ENCODE measurements at places on chromosomes 3 and 15.

GRCh38 chr15:25717457-25718168 lies 145.5 kb downstream of the ATP10A start:
- no peak for DNase-seq

- DNase-seq: no peak
These were observed 530.8 kb upstream of the BCHE start for GRCh38 chr3:166367947-166368533.

DNA sequence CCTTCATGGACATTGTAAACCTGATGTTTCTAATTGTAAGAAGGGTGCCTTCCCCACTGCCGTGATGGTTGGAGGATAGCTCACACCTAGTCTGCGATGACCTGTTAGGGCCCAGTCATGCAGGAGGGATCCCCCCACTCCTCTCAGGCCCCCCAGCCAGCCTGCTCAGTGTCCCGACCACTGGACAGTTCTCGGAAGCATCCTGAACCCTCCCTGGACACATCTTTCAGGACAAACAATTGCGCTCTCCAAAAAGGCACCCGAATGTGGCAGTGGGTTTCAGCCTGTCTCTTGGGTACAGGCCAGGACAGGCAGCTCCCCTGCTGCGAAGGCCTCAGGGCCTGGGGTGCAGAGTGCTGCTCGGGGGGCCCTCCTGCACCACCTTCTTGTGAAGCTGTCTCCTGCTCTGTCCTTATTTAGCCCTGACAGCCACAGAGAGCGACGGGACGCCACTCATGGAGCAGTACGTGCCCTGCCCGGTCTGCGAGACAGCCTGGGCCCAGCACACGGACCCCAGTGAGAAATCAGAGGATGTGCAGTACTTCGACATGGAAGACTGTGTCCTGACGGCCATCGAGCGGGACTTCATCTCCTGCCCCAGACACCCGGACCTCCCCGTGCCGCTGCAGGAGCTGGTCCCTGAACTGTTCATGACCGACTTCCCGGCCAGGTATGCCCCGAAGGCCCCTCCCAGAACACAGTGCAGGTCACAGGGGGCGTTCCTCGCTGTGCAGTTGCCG lies 132.3 kb downstream of the LRRK1 start:
- no peak for DNase-seq

DNA sequence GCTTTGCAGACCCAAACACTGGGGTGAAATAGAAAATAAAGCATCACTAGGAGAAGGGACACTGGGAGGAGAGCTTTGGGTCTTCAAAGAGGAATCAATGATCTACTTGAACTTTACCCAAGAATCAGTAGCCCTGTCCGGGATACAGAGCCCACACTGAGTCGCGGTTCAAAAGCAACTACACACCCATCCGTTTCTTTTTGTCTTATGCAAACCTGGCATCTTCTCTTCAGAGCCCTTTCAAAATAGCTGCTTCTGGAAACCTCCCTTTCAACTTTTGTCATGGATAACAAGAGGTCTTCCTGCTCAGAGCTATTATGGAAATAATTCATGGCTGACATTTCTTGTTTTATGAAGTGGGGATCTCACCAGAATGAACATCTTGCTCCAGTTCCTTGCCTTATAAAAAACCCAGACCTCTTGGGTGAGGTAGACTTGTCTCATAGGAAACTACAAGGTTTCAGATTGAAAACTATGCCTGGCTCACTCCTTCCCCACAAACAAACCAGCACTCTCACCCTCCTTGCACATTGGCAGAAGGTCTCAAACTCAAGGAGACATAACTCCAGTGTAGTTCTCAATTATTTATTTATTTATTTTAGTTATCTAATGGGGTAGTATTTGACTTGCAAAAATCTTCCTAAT lies 115.1 kb upstream of the ARHGEF3 start:
- DNase-seq: no peak

DNA sequence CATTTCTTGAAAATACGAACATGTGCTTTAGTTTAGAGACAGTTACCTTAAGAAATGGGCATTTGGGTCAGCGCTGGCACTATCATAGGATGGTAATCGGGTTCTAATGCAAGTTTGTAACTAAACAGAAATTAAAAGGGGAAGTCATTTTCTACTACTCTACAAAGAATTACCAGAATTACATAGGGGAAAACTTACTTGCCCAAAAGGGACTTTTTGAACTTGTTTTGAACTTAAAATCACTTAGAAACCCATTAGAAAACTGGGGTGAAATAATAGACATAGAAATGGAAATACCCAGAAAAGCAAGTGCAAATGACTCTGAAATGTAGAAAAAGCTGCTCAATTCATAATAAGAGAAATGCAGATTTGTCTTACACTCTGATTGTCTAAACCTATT lies 44.9 kb downstream of the SPATA16 start:
- DNase-seq: no peak

DNA sequence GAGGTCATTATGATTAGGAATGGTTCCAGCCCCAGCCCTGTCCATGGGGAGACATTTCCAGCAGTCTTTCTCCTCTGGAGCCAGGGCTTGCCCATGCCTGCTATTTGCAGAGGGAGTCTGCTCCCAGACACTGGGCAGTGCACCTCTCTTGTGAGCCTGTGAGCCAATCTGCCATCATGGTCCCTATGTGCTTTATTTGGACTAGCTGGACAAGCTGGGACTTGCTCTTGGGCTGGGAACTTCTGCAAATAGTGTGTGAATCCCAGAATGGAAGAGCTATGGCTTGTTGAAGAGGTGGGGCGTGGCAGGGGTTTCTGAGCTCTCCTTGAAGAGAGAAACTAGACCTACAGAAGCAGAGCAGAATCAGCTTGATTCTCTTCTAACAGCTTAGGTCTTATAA lies 53.7 kb upstream of the KY start:
- DNase-seq: no peak

DNA sequence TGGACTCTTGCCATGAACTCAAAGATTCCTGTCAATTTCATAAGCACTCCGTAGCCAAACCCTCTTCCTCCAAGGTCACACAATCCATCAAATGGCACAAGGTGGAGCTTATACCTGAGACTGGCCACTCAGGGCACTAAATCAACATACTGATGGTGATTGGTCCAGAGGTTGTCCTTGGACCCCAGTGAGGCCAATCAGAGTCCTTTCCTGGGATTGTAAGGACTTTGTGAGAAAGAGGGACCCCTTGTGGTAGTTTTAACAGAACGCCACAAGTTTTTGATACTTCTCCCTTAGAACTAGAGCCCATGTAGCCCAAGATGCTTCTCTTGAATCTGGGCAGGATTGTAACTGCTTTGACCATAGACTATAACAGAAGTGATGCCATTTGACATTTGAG lies 44.4 kb upstream of the LARS2 start:
- no peak for DNase-seq

DNA sequence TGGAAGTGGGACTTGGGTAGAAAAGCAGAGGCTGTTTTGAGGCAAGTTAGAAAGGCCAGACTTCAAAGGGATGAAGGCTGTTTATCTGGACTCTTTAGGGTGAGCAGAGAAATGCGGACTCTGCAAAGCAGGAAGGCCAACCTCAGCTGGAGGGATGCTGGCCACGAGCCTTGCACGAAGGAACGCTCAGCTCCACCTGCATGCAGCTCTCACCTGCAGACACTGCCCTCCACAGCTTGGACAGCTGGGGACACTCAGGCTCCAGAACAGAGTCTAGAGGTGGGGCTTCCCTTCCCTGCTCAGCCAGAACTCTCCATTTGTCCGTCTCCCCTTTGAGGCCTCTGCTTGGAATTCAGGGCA lies 229.7 kb downstream of the ADAMTS17 start:
- DNase-seq: no peak

DNA sequence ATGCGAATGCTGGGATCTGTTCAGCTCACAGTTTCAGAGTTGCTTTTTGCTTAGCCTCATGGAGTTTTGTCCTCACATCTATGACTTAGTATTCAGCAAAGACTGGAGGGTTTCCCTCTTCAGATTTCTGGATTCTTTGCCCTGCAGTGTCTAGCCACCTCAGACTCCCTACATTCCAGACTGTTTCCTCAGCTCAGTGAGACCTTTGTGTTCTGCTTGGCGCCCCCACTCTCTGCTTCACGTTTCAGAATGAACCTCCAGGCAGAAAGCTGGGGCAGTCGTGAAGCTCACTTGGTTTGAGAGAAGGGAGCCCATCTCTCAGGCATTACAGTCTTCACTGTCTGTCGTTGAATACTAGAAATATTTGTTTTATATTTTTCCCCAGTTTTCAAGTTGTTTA lies 118.1 kb downstream of the CACNA1D start:
- DNase-seq: no peak

DNA sequence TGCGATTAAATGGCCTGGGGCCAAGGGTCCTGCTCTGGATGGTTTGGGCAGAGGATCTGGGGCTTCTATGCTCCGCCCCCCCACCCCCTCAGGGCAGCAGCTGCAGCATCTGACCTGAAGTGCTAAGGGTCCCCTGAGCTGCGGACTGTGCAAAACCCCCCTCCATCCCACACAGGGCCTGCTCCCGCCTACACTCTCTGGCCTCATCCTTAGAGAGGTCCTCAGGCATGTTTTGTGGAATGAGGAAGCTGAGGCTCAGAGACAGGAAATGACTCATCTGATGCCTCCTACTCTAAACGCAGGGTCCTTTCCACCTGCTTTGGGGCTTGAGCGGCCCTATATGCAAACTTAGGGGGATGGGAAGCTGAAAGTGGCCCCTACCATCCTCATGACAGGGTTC lies 59.5 kb upstream of the CTSH start:
- DNase-seq: no peak
